Stimulated activated CD4-positive, alpha-beta T cell treated with anti-CD3 and anti-CD28 coated beads, Interleukin-12 subunit alpha, Interleukin-12 subunit beta, amount 100 ng/mL, for 4 hours (primary cell): ENCODE measurements at places on chromosomes 6 and 20.
A peak's percentile ranks its signal among the peaks of the same experiment; 100 is the strongest.

- DNase-seq = no peak
These were observed 18.7 kb downstream of the OVOL2 start for GRCh38 chr20:18039063-18039462.

- DNase-seq = no peak
These were observed 19.3 kb upstream of the NEDD9 start for GRCh38 chr6:11251553-11252360.

- DNase-seq = no peak
These were observed 219.8 kb downstream of the ERMARD start for GRCh38 chr6:169971081-169971861.

DNA sequence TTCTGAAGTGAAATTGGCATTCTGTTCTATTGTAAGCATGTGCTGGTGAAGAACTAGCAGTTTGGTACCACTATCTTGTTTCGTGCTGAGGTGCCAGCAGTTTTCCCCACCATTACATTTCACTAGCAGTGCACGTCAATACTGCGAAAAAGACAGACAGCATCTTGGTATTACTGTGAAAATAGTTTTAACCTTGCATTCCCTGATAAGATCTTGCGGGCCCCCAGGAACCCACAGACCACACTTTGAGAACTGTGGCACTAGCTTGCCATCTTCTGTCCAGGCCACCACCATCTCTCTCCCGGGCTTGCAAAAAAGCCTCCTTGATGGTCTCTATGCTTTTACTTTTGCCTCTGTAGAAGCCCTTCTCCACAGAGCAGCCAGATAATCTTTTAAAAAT is 185.7 kb downstream of the BACH2 start:
- no peak for DNase-seq

- DNase-seq = peak; percentile 38
These were observed 216.2 kb downstream of the NFATC2 start for GRCh38 chr20:51326201-51326819.
